Femur (tissue), 1 donor: ENCODE measurements at places on chromosomes 4 and X.

DNA sequence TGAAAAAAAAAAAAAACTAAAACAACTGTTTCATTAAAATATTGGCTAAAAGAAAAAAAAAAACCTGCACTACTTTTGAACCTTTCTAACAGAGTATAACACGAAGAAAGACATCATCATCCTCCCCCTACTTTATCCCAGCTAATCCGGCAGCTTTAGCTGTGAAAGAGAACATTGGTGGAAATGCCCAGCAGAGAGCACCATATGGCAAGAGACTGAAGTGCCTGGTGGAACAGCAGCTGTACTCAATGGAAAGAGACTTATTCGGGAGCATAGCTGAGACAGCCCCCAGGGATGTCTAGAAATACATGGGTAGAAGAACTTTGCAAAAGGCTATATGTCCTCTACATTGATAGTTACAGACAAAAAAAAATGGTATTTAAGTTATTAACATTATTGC, 30.3 kb downstream of the STPG2 start:
- peak; percentile 33 for DNase-seq

DNA sequence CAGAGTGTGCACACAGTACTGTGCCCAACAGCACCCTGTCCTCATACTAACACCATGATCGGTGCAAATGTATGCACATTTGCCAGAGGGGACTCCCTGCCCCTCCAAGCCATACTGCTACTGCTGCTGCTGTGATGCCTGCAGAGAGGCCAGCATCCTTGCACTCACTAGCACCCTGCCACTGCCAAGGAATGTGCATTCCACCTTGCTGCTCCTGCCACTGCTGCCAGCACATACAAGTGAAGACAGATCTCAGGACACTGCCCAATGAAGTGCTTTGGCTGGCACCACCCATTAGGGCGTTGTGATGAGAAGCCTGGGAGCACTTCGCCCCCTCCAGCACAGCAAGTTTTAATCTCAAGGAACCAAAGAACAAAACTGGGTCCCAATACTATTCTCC, 146.3 kb upstream of the DMD start:
- DNase-seq: no peak

GRCh38 chr4:54423066-54423465, 194.0 kb downstream of the PDGFRA start:
- DNase-seq: no peak

DNA sequence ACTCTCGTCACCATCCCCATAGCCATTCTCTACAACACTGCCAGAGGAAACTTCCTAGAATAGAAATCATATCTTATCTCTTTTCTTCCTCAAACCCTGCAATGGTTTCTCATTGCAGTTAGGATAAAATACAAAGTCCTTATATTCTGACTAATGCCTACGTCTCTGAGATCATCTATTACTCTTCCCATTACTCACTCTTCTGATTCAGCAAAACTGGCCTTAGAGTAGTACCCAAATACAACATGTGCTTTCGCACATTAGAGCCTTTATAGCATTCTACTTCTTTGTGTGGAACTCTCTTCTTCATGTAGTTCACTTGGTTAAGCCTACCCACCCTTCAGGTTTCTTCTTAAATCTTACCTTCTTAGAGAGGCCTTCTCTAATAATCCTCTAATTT, 28.0 kb downstream of the LHFPL1 start:
- no peak for DNase-seq

GRCh38 chr4:47641755-47642154, 156.7 kb downstream of the ATP10D start:
- no peak for DNase-seq

DNA sequence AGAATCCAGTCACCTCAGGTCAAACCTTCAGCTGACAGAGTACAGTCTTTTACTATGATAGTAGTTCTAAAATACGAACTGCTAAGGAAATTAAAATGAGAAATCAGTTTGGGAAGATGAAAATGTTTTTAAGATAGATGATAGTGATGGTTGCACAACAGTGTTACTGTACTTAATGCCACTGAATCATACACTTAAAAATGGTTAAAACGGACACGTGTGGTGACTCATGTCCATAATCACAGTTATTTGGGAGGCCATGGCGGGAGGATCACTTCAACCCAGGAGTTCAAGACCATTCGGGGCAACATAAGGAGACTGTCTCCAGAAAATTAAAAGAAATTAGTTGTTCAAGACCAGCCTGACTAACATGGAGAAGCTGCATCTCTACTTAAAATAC, 41.4 kb downstream of the ABHD18 start:
- no peak for DNase-seq

GRCh38 chrX:22135171-22135711, 103.1 kb downstream of the PHEX start:
- no peak for DNase-seq

DNA sequence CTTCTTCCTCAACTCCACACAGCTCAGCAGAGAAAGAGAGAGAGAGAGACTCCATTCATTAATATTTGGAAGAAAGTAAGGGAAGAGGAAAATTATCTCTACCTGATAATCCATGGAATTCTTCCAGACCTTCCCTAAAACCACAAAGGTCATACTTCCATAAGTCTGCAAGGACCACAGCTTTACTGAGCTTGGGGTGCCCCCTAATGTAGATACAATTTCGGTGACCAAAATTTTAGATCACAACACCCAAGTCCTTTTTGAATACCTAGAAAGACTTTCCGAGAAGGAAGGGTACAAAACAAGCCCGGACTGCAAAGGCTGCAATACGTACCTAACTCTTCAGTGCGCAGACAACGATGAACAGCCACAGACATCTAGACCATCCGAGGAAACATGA, 523.9 kb downstream of the GLUD2 start:
- DNase-seq: no peak

- no peak for DNase-seq
Measured at GRCh38 chrX:46737462-46737861, 21.5 kb downstream of the SLC9A7 start.

- no peak for DNase-seq
Measured at GRCh38 chr4:122614621-122615020, 6.2 kb downstream of the IL21 start.

GRCh38 chrX:137431693-137432488, 134.0 kb upstream of the ZIC3 start:
- DNase-seq: no peak

DNA sequence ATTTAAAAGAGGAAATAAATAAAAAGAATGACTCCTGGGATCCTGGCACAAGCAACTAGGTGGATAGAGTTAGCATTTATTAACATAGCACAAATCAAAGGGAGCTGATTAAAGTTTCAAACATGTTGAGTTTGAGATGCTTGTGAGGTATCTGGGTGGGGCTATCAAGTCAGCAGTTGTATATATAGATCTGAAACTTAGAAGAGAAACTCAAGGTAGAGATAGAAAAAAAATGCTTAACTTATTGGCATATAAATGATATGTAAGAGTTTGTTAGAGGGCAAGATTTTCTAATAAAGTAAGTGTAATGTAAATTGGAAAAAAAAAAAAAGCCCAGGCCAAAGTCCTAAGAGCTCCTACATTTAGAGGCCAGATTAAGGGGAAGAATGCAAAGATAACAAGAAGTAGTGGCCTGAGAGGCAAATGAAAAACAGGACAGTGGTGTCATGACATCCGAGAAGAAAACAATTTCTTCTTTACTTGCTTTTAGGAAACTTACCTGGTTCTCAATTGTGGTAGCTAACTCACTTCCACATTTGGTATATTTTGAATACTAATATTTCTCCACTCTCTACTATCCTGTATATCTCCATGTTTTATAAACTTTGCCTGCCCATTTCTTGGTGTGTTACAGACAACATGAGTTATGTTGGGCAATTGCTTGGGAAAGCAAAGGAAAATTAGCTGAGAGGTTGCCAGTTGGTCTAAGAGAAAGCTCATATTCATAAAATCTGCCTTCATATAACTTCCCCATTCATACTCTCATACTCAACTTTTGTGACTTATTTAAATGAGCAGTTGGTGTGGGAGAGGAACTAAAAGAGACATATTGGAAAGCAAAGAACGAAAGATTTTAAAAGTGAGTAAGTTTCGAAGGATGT, 169.2 kb downstream of the PARM1 start:
- no peak for DNase-seq

GRCh38 chrX:114611018-114611619, 27.2 kb downstream of the HTR2C start:
- peak; percentile 18 for DNase-seq

DNA sequence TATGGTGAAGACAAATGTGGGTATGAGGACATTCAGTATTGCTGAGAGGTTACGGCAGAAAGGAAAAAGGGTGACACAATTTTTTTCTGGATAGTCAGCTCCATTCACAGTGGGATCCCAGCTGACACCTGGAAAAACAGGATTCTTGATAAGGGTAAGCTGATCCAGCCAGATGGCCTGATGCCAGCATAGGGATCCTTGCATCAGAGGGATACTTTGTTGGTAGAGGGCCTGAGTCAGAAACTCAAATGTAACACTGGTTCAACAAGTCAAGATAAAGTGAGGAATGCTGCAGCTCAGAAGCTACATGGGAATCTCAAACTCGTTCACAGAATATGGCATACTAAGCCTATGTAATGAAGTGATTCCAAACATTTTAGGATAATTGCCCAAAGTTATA, 726.7 kb downstream of the C4orf33 start:
- no peak for DNase-seq

GRCh38 chrX:97401154-97401553, 517.4 kb downstream of the RPA4 start:
- no peak for DNase-seq

GRCh38 chr4:138334346-138335016, 92.3 kb upstream of the SLC7A11 start:
- DNase-seq: no peak

DNA sequence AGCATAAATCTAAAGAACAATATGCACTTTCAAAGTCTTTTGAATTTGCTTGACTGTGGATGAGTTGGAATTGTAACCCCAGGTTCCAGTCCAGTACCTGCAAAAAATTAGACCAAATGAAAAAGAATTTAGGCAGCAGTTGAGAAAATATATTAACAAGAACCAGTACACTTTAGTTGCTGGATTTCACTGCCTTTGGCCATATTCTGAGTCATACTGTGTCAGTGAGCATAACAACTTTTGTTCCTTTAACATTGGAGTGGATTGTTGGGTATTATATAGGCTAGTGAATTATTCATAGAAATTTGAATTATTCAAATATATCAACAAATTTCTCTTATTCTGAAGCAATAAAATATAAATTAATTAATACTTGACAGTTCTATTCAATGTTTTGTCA, 101.5 kb upstream of the SMAD1 start:
- DNase-seq: no peak

- DNase-seq: no peak
Measured at GRCh38 chr4:31793907-31794306, 1073.7 kb downstream of the PCDH7 start.

- no peak for DNase-seq
Measured at GRCh38 chrX:100654261-100654660, 10.3 kb downstream of the SRPX2 start.

DNA sequence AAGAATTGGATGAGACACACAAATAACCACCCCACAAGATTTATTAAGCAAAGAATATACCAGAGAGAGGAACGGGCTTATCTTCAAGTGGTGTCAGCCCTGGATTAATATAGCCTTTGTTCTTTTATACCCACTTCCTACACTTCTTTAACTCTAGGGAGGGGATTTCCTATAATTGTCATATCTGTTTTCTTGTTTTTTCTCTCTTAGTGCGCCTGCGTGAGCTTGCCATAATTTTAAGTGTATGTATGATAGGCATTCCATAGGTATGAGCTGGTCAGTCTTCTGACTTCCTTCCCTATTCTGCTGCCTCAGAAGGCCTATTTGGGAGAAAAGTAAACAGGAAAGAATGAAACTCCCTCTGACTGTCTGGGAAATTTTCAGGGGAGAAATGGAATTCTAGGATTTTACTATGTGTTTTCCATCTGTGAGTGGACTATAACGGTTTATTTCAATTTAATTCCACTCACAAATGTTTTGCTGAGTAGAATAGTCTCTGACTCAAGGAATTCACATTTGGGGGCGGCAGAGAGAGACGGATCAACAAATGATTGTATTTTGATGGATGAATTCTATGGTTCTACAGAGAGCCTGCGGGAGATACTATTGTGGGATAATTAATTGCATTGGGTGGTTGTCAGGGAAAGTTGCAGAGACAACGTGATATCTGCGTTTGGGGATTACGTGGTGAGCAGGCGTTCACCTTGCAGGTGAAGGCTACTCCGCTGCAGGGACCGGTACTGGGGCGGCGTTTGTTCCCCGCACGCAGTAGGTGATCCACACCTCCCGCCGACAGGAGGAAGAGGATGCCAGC, 626 bp upstream of the CEP135 start:
- DNase-seq: peak; percentile 27

- no peak for DNase-seq
Measured at GRCh38 chrX:85024044-85024443, 20.4 kb downstream of the APOOL start.
